Activated naive CD8-positive, alpha-beta T cell treated with anti-CD3 and anti-CD28 coated beads for 36 hours (primary cell): ENCODE measurements at places on chromosomes 7 and 10. TPM values are rescaled to one million over a fixed set of nuclear protein-coding genes. Genes with fewer than 3 reads are reported as not detected.

SNX10 gene
- total RNA-seq = 31.6 TPM

CUBN gene
- total RNA-seq = 0.30 TPM

SPOCK2 gene
- 136 TPM for total RNA-seq

LRRC18 gene
- not detected for total RNA-seq

SPDYE9 gene
- total RNA-seq = not detected

SLC13A1 gene
- total RNA-seq = not detected

CYP3A4 gene
- not detected for total RNA-seq

GPR85 gene
- 0.16 TPM for total RNA-seq

DNA sequence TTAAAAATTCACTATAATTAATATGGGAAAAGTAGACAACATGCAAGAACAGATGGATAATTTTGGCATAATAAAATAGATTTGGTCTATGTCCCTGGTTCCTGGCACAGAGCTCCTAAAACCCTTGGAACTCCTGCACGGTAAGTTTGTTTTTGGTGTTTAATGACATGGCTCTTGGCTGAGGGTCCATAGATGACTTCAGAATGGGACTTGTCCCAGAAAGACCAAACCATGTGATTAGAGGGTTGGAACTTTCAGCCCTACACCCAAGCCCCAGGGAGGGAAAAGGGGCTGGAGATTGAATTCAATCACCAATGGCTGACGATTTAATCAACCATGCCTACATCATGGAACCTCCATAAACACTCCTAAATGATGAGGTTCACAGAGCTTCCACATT lies 12.6 kb upstream of the GSDME start:
- peaks cover 9% of the 10 kb centered on the region for H3K4me1 ChIP-seq
- H3K4me3 ChIP-seq = no peak overlapping the region
- DNase-seq = no peak
- peaks cover 33% of the 10 kb centered on the region for H3K27me3 ChIP-seq

- peaks cover 8% of the 10 kb centered on the region for H3K36me3 ChIP-seq
- DNase-seq = no peak
- H3K4me1 ChIP-seq = peaks cover 5% of the 10 kb centered on the region
- H3K4me3 ChIP-seq = no peak overlapping the region
Observed at GRCh38 chr10:102738692-102739121, 5.0 kb upstream of the WBP1L start.

DNA sequence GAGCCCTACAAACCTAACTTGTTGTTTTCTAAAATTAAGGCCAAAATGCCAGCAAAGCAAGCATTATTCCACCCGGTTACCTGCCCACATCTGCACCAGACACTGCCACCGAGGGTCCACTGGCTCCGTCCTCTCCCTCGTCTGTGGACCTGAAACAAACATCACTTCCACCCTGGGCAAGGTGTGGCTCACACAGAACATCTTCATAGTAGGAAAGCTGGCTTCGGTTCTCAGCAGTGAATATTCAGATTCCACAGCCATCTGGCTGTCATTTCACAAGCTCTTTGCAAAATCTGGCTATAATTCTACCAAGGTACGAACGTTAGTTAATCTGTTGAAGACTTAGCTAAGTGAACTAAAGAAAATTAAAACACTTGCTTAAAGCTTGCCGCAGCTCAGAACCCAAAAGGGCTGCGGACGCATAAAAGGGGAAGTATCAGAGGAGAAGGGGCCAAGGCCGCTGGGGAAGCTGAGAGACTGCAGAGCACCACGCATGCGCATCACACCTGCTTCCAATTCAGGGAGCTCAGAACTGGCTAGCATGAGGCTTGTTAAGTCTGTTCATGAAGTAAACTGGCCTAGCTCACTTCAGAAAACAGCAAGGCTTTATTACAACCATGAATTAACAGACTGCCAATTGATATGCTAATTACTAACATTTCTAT lies 46.1 kb downstream of the PTPRN2 start:
- H3K27ac ChIP-seq = no peak overlapping the region
- DNase-seq = peak; percentile 15
- H3K4me1 ChIP-seq = peaks cover 7% of the 10 kb centered on the region
- no peak overlapping the region for H3K4me3 ChIP-seq

GRCh38 chr7:30201921-30202320 lies 67.1 kb downstream of the MTURN start:
- H3K4me3 ChIP-seq = no peak overlapping the region
- H3K27ac ChIP-seq = no peak overlapping the region
- H3K36me3 ChIP-seq = peaks cover under 1% of the 10 kb centered on the region
- DNase-seq = no peak
- no peaks in the 10 kb centered on the region for H3K27me3 ChIP-seq

DNA sequence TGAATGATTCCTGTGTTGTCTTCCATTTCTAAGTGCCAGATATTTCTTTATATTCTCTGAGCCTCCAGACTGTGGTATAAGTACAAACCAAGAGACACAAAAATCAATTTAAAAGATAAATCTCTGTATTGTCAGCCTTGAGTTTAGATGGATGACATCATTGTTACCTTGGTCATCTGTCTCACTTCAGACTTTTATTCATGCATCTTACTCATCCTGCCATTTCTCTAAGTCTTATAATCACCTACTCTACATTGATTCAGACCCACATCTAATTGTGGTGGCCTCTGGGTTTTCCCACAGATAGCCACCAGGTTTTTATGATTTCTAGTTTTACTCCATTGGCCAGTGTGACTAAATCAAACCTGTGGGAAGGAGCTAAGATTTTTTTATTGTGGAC lies 26.8 kb upstream of the HDAC9 start:
- H3K4me3 ChIP-seq = no peak overlapping the region
- no peaks in the 10 kb centered on the region for H3K4me1 ChIP-seq
- no peaks in the 10 kb centered on the region for H3K27me3 ChIP-seq
- H3K36me3 ChIP-seq = no peaks in the 10 kb centered on the region

DNA sequence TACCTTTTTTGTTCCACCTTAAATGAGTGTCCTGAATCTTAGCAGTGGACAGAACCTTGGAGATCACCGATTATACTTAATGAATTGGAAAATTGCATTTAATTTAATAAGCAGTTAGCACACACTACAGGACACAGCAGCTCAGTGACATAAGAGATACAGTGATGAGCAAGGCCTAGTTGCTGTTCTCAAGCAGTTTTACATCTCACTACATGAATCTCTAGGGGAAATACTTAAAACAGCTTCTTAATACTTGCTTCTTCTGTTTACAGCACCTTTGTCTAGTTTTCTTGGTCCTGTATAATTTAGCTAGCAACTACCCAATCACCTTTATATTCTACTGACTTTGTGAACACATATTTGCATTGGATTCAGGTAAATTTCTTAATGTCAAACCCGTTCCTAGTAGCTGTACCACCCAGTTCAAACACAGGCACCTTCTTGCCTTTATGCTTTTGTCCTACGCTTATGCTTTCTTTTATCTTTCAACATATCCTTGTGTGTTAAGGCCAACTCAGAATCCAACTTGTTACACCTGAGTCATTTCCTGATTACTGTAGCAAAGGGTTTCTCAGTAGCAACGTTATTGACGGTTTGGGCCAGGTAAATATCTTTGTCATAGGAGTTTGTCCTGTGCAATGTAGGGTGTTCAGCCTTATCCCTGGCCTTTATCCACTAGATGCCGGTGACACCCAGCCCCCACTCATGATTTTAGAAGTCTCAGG lies 1.8 kb downstream of the STAM start:
- DNase-seq = no peak
- H3K36me3 ChIP-seq = peaks cover 61% of the 10 kb centered on the region
- H3K27me3 ChIP-seq = no peaks in the 10 kb centered on the region
- H3K4me1 ChIP-seq = peaks cover 58% of the 10 kb centered on the region
- peak overlapping the region; percentile 100 for H3K27ac ChIP-seq
- H3K4me3 ChIP-seq = peak overlapping the region; percentile 96

DNA sequence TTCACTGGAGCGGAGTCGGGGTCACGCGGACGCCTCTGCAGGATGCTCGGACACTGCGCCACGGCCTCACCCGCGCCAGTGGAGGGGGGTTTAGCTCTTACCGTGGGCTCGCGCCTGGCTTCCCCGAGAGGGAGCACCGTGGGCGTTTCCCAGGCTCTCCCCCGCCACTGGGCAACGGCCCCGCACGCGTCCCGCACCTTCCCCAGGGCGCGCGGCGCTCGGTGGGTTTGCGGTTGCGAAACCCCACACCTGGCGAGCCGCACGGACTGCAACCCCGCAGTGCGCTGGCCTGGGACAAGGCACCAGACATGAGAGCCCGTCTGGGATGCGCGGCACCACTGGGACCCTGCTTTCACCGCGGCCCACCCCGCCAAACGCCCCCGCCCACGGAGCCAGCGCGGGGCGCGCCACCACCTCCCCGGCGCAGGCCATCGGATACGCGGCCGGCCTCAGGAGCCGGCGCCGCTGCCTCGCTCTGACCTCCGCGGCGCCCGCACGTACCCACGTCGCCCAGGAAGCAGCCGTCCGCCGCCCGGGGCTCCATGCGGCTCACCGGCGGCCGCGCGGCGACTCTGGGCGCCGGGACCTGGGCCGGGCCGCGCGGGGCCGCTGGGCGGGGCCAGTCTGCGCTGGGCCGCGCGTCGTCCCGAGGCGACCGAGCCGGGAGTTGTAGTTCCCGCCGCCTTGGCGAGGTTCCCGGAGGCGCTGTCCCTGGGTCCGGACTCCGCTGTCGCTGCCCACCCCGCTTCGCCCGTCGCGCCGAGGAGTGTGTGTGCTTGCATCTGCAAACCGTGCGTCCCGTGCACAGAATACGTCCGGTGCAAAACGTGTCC lies at the start of gene ASB13:
Gene ASB13, minus strand, starts transcription at position 588 of the 833 bp plus-strand sequence. Its CDS starts 44 bp downstream, at position 544.
- H3K4me3 ChIP-seq = peak within 1 kb of the TSS; percentile 88
- no peaks in the 10 kb centered on the region for H3K36me3 ChIP-seq
- peak within 1 kb of the TSS; percentile 31 for H3K27ac ChIP-seq
- H3K27me3 ChIP-seq = peaks cover 3% of the 10 kb centered on the region
- peak; percentile 63 for DNase-seq
- peaks cover 13% of the 10 kb centered on the region for H3K4me1 ChIP-seq

- H3K36me3 ChIP-seq = no peaks in the 10 kb centered on the region
- H3K27ac ChIP-seq = no peak overlapping the region
- DNase-seq = no peak
Observed at GRCh38 chr7:139958599-139959284, 104.0 kb downstream of the PARP12 start.

DNA sequence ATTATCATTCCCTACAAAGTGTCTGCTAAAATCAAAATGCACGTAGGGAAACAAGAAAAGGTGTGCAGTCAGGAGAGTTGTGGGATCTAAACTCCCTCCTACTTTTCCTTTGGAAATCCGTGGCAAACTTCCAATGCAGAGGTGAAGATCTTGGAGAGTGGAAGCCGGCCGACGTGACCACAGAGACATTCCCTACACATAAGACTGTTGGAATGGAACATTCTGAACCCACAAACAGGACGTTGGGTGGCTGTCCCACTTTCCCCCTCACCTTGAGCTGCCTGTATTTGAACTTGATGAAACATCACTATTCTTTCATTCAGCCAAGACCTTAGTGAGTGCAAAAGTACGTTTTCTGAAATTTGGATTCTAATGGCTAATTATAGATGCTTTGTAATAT lies 65.9 kb downstream of the PRKCQ start:
- peak overlapping the region; percentile 84 for H3K27ac ChIP-seq
- no peaks in the 10 kb centered on the region for H3K27me3 ChIP-seq
- H3K36me3 ChIP-seq = peaks cover 73% of the 10 kb centered on the region
- H3K4me3 ChIP-seq = no peak overlapping the region

- H3K4me1 ChIP-seq = no peaks in the 10 kb centered on the region
- H3K27me3 ChIP-seq = peaks cover 82% of the 10 kb centered on the region
- DNase-seq = no peak
- H3K36me3 ChIP-seq = no peaks in the 10 kb centered on the region
- H3K27ac ChIP-seq = no peak overlapping the region
Observed at GRCh38 chr10:1738950-1739349, 1.6 kb upstream of the ADARB2 start.

- H3K4me1 ChIP-seq = peaks cover 16% of the 10 kb centered on the region
- no peak overlapping the region for H3K4me3 ChIP-seq
- H3K36me3 ChIP-seq = no peaks in the 10 kb centered on the region
- DNase-seq = no peak
Observed at GRCh38 chr10:79937701-79938151, 11.2 kb downstream of the SFTPD start.

DNA sequence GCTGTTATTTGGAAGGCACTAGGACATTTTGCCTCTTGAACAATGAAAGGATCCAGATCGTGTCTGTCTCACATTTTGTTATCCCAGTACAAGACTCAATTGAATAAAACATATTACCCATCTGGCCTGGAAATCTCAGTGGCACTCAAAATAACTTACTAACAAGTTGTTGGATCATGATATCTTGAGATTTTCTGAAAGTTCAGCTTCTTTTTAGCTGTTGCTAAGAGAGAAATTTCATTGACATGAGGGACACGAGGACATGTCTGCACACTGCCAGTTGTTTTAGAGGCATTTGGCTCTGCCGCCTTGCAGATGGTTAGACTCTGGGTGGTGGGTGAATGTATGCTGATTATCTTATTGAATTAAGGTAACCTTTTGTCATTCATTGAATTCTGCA lies 41.0 kb downstream of the KAT6B start:
- H3K27ac ChIP-seq = no peak overlapping the region
- no peaks in the 10 kb centered on the region for H3K27me3 ChIP-seq
- no peak overlapping the region for H3K4me3 ChIP-seq
- peaks cover 41% of the 10 kb centered on the region for H3K4me1 ChIP-seq
- H3K36me3 ChIP-seq = no peaks in the 10 kb centered on the region

DNA sequence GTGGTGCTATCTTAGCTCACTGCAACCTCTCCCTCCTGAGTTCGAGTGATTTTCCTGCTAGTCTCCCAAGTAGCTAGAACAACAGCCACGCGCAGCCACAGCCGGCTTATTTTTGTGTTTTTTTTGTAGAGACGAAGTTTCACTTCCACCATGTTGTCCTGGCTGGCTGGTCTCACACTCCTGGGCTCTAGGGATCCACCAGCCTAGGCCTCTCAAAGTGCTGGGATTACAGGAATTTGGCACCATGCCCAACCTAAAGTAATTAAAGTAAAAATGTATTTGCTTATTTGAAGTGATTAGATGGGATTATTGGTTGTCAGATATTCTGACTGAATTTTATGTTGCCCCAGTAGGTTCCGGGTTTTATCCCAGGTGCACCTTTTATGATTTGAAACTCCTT lies 22.7 kb downstream of the LUC7L2 start:
- peaks cover 13% of the 10 kb centered on the region for H3K36me3 ChIP-seq
- no peak overlapping the region for H3K27ac ChIP-seq
- no peak for DNase-seq

DNA sequence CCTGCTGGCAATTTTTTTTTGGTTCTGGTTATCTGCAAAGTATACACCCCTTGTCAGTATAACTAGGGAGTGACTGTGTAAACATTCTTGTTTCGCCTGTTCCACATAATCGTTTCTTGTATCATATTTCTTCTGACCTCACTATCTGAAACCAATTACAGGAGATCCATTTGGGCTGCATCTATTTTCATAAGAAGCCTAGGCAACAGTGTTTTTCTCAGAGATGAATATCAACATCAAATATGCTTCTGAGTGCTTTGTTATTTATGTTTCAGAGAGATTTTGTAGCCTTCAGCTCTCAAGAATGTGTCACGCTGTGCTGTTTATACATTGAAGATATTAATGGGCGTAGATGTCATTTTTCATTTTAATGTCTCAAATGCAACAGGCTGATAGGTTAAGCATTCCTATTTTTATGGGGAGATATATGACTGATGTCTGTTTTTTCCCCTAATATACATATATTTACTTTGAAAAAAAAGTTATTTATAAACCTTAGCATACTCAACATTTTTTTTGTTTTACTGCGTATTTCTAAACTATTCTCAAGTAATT lies 115.5 kb downstream of the FOXP2 start:
- no peaks in the 10 kb centered on the region for H3K36me3 ChIP-seq
- no peaks in the 10 kb centered on the region for H3K27me3 ChIP-seq
- no peak overlapping the region for H3K27ac ChIP-seq
